ENCODE measurements at places on chromosomes 11 and 22. TPM values are rescaled to one million over a fixed set of nuclear protein-coding genes. Genes with fewer than 3 reads are reported as not detected.

DNA sequence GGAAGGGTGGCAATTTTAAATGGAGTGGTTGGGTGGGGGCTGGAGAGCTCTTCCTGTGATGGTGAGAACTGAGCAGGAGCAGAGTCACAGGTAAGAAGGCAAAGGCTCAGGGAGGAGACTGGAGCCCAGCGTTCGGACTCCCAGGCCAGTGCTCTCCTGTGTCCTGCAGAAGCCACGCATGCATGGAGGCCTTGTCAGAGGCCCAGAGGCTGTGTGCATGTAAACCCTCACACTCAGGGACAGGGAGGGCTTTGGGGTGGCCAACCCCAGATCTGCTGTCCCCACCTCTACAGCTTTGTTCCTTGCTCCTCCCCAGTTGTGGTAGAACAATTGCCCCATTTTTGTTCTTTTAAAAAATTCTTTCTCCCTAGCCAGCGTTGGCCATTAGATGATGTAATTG lies 130.4 kb upstream of the PARVA start:
- no peak for DNase-seq

DNA sequence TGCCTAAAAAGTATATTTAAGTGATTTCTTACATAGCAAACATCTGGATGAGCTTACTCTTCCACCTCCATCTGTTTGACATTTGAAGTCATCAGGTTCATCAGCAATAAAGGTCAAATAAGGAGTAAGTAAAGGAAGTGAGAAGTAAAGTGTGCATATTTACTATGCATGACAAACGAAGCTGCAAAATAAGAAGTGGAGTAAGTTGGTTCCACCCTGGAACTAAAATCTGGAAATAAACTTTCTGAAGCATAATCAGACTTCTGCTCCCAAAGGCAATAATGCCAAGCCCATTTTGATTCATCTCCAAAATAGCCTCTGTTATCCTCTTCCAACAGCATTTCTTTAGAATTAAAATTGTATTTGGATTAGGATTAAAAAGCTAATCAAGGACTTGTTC lies 8.4 kb upstream of the FIBIN start:
- no peak for DNase-seq

GRCh38 chr11:31369348-31370329 lies at the start of the genes DCDC1 and DNAJC24:
Gene DCDC1, minus strand, starts transcription at chr11:31369739. Its CDS starts 41,459 bp downstream, at chr11:31328280.
Gene DNAJC24, plus strand, starts transcription at chr11:31369860. Its CDS starts 889 bp downstream, at chr11:31370749.
- peak; percentile 95 for DNase-seq

GRCh38 chr22:32313532-32313931 lies 44.1 kb upstream of the RFPL3 start:
- DNase-seq = no peak

The SPON1 gene
- total RNA-seq = 9.3 TPM

The ANO3 gene
- total RNA-seq = 5.3 TPM

- no peak for DNase-seq
Measured at GRCh38 chr11:16217631-16218030, 138.7 kb downstream of the SOX6 start.

- no peak for DNase-seq
Measured at GRCh38 chr11:112260490-112260889, at the start of gene PLET1. Gene PLET1, minus strand, starts transcription at chr11:112260860. Its CDS starts 271 bp downstream, at chr11:112260589.

GRCh38 chr11:5277807-5278382 lies 8.2 kb upstream of the HBE1 start:
- no peak for DNase-seq

The OR10A5 gene
- total RNA-seq = not detected

GRCh38 chr22:44005524-44005923 lies 18.6 kb upstream of the PARVB start:
- no peak for DNase-seq

GRCh38 chr11:96126917-96127595 lies 203.1 kb upstream of the MTMR2 start:
- DNase-seq = no peak

GRCh38 chr22:49192180-49192856 lies 635.4 kb downstream of the BRD1 start:
- peak; percentile 13 for DNase-seq

The AIP gene
- total RNA-seq = 21.4 TPM

DNA sequence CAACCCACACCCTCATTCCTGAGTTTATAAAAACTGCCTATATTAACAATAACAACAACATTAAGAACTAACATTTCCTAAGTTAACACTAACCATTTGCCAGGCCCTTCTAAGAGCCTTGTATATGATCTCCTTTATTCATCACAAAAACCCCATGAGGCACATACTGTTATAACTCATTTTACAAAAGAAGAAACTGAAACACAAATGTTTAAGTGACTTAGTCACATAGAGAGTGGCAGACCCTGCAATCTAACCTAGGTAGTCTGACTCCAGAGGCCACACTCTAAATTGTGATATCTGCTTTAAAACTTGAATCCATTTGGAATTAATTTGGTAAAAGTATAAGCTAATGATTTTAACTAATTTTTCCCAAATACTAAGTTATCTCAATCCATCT lies 116.1 kb downstream of the SYT9 start:
- no peak for DNase-seq

DNA sequence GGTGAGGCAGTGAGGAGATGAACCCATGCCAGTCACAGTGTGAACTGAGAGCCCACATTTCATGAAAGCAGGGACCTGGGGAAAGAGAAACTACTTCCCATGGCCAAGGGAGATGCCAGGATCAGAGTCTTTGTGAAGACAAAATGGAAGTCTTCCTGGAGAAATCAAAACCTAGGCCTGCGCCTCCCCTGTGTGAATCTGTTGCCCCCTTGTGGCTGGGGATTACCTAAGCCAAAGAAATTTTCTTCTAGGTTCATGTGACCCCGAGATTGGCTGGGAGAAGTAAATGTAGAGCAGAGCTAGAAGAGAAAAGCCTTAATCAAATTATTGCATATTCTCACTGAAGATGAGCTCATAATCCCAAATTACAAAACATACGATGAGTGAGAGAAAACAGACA lies 1075.3 kb downstream of the TBC1D22A start:
- peak; percentile 14 for DNase-seq

DNA sequence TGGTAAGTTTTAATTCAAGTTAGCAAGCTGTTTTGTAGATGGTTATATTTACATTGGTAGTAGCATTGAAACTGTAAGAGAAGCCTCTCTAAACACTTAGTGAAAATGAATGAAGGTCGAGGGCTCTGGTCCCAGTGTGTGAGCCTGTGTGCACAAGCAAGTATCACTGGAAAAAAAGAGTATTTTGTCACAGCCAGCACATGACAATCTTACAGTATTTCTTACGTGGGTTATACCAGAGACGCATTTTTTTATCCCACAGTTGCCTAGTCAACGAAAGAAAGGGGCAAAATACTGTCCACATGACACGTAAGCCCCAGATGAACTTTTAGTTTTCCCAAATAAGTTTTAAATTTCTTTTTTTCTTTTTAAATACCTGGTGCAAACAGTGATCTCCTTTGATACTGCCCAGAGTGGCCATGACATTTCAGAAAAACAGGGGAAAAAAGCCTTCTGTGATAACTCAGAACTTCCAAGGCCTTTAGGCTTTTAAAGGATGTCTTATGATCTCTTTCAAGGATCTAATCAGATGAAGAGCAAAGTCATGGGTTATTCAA lies 23.5 kb downstream of the RAB38 start:
- DNase-seq = no peak

The MUC2 gene
- total RNA-seq = not detected
